ENCODE measurements at places on chromosomes 1 and 21. TPM values are rescaled to one million over a fixed set of nuclear protein-coding genes. Genes with fewer than 3 reads are reported as not detected.

The AKR7A3 gene
- total RNA-seq, result 0.28 TPM

The SLC22A15 gene
- 0.47 TPM for total RNA-seq

The MATN1 gene
- not detected for total RNA-seq

The SERPINC1 gene
- not detected for total RNA-seq

The IL10 gene
- total RNA-seq, result not detected

The CHI3L2 gene
- not detected for total RNA-seq

The OR2L8 gene
- not detected for total RNA-seq

The GFI1 gene
- total RNA-seq, result 0.18 TPM

The TIE1 gene
- total RNA-seq, result 694 TPM

The NBPF10 gene
- total RNA-seq, result 1.5 TPM

The EPHA2 gene
- total RNA-seq, result 110 TPM

The CDC20 gene
- total RNA-seq, result 35.3 TPM

The AMY2A gene
- total RNA-seq, result not detected

The ETV3L gene
- total RNA-seq, result not detected

The SERTAD4 gene
- total RNA-seq, result 1.4 TPM

The PEX19 gene
- total RNA-seq, result 21.6 TPM

All from endothelial cell of coronary artery (primary cell).